ENCODE measurements at places on chromosomes 7 and 10.

DNA sequence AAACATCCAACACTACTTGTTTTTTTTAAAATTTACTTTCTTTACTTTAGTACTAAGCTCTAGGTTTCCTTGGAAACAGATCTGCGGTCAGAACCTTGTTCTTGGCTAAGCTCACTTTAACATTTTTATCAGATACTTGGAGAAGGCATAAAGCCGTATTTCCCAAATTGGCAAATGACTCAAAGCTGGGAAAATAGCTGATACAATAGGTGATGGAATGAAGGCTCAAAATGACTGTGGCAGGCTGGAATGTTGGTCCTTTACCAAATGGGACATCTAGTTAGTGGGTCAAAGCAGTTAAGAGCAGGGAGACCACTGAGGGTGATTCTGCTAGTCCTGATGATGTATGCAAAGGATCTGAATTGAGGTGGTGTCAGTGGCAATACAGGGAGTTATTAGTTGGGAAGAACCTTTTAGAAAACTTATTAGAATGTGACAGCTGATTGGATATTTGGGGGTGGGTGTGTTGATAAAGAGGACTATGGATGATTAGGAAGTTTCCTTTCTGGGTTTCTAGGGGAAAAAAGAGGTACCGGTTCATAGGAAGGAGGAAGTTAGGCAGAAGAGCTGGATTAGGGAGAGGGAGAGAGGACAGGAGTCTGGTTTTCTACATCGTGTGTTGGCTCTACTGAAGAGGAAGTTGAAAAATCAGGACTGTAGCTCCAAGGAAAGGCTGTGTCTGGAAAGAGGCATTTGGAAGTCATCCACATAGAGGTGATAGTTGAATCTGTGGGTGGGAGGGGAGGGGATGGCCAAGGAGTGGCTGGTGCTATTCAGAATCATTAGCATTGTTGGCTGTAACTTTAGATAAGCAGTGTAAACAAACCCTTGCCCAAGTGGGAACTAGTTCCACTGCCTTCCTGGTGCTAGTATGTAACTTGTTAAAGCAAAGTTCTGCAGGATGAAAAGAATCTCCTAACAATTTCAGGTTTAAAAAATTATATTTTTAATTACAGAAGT is 13.1 kb downstream of the PLCE1 start:
- peak; percentile 59 for DNase-seq

GRCh38 chr10:86152911-86153310 is 213.7 kb downstream of the GRID1 start:
- DNase-seq, result no peak

- DNase-seq, result no peak
Observed at GRCh38 chr7:149307775-149308501, 45.9 kb downstream of the ZNF783 start.

DNA sequence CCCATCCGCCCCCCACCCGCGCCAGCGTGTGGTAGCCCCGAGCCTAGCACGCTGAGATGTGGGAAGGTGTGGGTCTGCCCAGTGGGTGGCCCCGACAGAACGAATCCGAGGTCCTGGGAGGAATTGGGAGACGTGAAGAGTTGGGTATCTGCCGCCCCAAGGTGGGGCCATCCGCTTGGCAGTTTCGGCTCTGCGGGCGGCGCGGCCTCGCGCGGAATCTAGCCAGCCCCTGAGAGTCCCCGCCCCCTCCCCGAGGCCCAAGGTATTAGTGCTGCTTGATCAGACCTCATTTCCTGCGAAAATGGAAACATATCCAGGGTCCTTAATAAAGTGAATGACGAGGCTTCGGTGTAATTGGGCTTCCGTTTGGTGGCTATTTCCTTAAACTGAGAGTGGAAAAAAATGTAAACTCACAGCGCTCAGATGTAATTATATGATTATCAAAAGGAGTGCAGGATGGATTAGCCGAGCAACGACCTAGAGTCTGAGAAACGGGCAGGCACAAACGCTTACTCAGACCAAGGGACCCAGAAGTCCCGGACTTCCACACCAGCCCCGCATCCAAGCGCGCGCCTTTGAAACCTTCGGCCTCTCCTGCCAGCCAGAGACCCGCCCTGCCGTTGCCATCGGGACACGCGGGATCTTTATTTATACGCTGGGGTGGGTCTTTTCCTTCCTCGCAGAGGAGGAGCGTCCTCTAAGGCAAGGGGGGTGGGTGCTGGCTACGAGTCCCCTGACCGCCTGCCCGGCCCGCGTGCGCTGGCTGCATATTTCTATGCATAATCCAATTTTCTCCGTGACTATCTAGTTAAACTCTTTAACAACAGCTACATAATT is 12.8 kb downstream of the LBX1 start:
- no peak for DNase-seq

- DNase-seq, result no peak
Observed at GRCh38 chr10:73953665-73954064, 42.7 kb downstream of the PLAU start.

DNA sequence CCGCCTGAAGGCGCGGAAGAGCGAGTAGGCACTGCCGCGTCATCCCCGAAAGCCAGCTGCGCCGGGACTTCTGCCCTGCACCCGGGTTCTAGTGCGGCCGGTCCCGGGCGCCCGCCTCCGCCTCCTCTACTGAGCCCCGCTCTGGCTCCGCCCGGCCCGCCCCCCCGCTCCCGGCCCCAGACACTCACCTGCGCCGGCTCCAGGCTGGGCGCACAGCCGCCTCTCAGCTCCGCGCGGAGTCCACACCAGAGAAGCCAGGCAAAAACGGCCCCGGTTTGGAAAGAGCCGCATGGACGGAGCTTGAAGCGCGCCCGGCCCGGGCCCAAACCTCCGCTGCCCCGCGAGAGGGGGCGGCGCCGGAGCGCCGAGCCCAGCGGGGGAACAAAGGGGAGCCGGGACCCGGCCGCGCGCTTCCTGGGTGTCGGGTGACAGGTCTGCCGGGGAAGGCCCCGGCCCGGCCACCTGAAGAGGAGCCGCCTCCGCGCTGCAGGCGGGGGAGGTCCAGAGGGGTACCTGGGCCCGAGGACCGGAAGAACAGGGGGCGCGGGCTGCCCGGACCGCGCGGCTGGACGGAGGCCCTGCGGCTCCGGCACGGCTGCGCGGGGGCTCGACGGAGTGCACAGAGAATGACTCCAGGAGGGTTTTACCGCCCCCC is 168.2 kb downstream of the NRF1 start:
- peak; percentile 85 for DNase-seq

- no peak for DNase-seq
Observed at GRCh38 chr10:24374134-24374915, 165.4 kb downstream of the KIAA1217 start.

DNA sequence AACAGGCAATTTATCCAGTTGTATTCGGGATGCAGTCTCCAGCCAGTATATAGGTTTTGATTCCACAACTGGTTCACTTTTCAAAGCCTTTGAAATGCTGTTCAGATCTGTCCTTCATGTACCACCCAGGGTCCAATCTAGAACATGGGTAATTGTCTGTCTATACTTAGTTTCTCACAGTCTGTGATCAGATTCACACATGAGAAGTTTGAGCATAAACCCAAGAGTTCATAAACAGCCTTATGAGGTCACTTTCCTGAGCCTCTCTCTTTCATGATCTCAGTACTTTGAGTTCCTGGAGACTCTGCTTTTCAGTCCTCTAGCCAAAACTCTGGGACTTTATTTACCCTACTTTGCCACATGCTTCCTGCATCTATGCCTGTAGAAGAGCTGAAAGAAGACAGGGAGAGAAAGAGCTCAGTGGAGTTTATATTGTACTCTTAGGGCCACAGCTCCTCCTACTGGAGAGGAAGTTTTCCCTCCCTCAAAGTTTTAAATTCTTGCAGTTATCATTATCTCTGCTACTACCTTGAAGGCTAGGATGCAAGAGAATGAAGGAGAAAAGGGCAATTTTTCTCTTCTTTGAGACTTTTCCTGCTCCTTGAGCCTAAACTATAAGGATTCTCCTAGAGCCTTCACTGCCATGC is 172.0 kb downstream of the ZEB1 start:
- no peak for DNase-seq

DNA sequence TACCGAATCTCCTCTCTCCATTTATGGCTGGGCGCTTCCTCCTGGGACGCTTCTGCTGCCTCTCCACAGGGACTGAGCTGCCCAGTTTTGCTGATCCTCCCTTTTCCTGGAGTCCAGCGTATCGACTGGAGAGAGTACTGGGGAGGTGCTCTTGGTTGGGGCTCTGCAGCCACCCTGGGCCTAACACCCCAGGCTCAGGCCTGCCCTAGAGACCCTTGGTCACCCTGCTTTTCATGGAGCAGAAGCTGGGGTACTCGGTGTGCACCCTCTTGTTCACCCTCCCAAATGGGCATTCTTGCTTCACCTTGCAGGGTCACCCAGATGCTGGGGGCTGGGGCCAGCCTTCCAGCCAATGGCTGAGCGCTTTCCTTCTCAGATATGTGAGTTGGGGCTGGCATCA is 88.8 kb upstream of the RET start:
- DNase-seq, result no peak

DNA sequence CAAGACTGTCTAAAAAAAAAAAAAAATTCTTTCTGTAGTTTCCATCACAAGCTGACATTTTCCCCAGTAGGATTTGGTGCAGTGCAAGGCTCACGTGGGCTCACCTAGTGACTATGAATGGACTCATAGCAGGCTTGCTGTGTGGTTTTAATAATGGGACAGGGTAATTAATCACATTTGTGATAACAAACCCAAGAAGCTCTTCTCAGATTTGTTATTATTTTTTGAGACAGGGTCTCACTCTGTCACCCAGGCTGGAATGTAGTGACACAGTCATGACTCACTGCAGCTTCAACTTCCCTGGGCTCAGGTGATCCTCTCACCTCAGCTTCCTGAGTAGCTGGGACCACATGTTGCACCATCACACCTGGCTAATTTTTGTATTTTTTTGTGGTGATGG is 40.0 kb downstream of the NACAD start:
- DNase-seq, result no peak

GRCh38 chr10:34407324-34407805 is 407.7 kb downstream of the PARD3 start:
- DNase-seq, result no peak

GRCh38 chr7:151735851-151736402 is 141.0 kb downstream of the PRKAG2 start:
- no peak for DNase-seq

DNA sequence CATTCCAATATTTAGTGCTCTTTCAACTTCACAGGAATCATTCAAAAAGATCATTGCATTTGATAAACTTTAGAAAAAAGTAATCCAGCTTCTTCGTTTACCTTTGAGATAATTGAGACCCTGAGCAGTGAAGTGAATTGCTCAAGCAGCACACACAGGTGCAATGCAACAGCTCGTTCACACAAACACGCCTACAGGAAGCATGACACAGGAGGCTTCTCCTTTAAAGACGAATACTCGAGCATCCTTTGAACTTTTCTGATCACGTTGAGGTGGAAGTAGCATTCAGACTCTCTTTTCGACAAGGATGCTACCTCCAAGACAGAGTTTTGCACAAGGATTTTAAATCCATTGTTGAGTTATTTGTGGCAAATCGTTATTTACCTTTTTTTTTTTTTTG is 18.0 kb upstream of the RSU1 start:
- DNase-seq, result no peak

- DNase-seq, result peak; percentile 79
Observed at GRCh38 chr10:125407000-125407502, 246.7 kb upstream of the CTBP2 start.

GRCh38 chr7:40758590-40758989 is 623.8 kb downstream of the SUGCT start:
- DNase-seq, result no peak

DNA sequence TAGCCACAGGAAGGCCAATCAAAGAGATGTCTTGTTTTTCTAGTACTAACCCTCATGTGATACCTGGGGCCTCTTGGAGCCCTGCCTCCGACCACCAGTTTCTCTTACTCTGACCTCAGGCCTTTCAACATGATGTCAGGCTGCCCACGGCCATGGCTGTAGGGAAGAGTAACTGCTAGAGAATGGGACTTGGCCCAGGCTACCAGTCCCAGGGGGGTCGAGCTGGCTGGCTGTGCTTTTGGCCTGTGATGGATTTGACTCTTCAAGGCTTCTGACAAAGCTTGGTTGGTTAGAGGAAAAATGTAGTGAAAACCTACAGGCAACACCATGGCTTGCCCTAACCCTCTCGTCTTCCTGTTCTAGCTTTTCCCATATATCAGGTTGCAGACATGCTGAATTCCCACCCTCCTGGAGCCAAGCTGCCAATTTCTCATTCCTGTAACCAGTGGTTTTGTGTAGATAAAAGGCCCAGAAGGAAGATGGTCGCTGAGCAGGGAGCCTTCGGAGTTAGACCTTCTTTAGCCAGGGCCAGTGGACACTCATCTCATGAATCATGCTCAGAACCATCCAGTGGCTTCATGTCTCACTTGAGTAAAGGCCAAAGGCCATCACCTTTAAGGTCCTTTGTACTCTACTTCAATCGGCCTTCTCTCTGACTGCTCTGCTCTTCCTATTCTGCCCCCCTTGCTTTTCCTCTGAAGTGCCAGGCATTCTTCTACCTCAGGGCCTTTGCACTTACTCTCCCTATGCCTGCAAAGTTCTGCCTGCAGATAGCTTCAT is 19.7 kb downstream of the SUFU start:
- DNase-seq, result no peak

GRCh38 chr7:137878333-137878961 is 31.7 kb upstream of the DGKI start:
- DNase-seq, result no peak

- no peak for DNase-seq
Observed at GRCh38 chr7:17297243-17297642, 1.2 kb upstream of the AHR start.

DNA sequence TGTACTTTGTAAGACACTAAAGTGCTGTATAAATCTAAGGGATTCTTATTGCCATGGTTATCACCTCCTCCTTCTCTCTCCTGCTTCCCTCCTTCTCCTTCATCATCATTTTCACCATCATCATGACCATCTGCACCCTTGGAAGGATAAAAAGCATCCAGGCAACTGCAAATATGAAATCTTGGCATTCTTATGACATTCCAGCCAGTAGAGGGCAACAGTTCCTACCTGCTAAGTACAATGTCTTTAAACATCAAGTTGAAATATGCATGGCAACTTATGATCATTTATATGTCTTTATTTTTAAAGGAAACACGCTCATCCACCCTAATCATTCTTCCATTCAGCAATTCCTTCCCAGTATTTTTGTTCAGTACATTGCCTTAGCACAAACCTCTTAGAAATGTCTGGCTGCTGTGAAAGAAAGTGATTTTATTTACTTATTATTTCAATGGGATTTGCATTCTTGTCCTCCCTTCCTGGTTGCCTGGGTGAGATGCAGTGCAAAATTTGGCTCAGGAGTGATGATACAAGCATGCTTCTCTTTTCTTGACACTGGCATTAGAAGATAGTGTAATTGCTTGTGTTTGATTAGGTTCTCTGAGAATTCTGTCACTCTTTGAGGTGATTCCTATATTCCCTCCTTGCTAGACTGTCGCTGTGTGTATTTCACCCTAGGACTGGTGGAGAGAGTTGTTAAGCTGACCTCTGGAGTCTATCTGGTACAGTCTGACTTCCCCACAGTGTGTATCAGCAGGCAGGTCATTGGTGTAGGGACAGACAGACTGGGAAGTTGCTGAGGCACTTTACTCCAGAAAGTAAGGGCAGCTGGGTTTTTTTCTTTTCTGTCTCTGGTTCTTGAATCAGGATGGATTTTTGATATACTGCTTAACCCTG is 188.5 kb upstream of the BMPER start:
- DNase-seq, result peak; percentile 30

Data from RWPE1 (cell line).